ENCODE measurements at places on chromosomes 3 and 15.

DNA sequence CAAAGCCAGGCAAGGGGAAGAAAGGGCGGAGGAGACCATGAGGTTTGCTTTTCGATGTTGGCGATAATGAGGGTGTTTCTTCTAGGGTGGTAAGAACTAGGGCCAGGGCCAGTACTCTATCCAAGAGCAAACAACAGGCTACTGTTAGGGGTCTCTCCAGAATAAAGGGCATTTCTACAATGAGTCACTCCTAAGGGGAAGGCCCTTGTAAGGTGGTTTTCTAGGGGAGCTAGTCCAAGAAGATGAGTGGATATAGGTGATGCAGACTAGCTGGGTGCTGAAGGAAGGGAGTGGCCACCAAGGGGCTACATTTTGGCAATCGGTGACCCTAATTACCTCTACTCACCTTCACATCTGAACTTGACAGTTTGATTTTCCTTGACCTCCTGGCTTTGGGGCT, 148.5 kb upstream of the HACD2 start:
- no peak for DNase-seq

DNA sequence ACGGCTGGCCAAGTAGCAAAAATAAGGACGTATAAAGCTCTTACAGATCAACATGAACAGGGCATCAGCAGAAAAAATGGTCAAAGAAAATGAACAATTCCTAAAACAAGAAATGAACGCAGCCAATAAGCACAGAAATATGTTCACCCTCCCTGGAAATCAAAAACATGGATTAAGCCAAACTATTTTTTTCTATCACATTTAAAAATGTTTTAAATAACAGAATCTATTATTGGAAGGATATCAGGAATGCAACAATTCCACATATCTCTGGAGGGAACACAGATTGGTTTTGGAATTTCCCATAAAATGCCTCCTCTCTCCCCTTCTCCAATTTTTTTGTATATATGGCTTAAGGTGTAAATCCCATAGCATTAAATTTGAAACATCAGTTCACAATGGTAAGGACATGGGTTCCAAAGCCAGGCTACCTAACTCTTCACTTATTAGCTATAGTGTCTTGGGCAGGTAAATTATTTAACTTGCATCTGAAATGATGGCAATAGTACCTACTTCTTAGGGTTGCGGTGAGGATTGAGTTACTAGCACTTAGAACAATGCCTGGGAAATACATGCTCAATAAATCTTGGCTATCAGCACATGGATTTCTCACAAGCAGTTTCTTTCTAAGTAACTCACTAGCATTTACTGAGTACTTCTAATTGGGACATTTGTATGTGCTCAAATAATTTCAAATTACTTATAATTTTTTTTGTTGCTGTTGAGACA, 10.1 kb downstream of the UACA start:
- DNase-seq, result no peak

- peak; percentile 69 for DNase-seq
These were observed 16.6 kb upstream of the LRRK1 start for GRCh38 chr15:100902436-100903167.

GRCh38 chr3:171099911-171100310, 73.4 kb upstream of the SLC2A2 start:
- DNase-seq, result no peak

DNA sequence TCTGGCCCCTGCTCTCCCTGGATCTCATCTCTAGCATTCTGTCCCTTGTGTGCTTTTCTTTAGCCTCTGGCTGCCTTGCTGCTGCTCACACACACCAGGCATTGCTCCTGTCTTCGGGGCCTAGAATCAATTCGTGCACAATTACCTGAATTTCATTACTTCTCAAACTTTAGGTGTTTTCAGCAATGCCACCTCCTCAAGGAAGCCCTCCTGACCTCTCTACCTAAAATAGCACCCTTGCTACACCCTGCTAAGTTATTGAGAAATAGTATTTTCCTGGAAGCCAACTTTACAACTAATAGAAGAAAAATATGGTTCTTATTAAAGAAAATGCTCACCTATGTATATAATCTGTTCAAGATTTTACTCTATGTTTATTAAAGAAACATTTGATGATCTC, 40.4 kb downstream of the CP start:
- no peak for DNase-seq

GRCh38 chr3:39548282-39548681, 80.8 kb downstream of the MOBP start:
- DNase-seq, result peak; percentile 73

- DNase-seq, result no peak
These were observed 29.8 kb upstream of the CHL1 start for GRCh38 chr3:166799-167198.

DNA sequence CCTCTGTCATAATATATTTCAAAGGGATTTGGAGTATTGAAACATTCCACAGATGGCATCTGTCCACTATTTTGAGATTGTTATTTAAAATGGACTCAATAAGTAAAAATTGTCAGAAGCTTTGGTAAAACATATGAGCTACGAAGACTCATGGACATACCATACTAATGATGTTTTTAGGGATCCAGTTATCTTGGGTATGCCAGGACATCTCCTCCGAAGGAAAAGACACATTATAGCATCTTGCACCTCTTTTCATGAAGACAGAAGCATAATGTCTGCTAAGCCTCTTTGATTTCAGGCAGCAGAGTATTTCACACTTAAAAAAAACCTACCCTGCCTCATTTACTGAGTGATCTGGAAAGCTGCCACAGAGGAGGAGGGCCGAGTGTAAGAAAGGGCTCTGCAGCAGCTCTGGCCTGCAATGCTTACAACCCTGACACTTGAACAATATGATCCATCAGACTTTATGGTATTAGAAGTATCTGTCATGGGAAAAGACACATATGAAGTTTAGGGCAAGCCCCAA, 284.8 kb downstream of the TUSC7 start:
- DNase-seq, result no peak

DNA sequence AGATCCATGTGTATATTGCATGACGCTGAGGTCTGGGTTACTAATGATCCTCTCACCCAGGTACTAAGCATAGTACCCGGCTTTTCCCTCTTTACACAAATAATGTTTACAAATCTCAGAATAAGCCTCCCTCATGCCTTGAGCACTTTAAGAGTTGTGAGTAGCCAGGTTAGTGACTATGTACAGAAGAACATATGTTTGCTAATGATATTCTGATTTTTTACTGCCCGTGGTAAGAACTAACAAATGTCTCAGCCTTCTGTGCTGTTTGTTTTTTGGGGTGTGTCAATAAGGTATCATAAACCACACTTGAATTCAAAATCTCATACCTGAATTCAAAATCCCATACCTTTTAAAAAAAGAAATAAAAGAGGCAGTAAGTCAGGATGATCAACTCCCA, 59.5 kb downstream of the ABCC5 start:
- no peak for DNase-seq

GRCh38 chr3:142057331-142057725, 92.0 kb downstream of the TFDP2 start:
- DNase-seq, result no peak

DNA sequence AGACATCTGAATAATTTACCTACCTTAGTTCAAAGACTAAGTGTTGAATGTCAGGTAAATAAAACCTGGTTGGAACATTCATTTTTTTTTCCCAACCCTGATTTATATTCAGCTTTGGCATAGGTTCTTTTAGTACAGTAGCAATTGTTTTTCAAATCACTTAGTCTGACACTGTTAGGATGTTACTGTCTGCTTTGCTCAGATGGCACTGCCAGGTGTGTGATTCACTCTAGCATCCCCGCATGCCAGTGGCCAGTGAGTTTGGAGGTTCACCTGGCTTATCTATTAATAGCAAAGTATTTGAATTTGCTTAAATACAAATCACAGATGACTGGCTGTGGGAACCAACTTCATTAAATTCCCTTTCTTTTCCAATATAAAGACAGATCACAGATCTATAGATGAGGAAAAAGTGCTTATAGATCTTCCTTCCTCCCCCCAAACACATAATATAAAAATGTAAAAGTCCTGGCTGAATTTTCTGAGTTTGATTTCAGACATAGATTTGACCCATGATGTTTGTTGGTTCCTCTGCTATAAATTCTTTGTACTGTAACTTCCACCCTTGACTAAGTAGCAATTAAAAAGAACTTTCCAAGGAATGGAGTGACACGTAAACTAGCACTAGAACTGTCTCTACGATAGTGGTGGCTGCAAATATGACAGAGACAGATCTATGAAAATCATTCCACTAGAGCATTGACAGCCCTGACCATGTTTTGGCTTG, 3.9 kb downstream of the THBS1 start:
- DNase-seq, result no peak

DNA sequence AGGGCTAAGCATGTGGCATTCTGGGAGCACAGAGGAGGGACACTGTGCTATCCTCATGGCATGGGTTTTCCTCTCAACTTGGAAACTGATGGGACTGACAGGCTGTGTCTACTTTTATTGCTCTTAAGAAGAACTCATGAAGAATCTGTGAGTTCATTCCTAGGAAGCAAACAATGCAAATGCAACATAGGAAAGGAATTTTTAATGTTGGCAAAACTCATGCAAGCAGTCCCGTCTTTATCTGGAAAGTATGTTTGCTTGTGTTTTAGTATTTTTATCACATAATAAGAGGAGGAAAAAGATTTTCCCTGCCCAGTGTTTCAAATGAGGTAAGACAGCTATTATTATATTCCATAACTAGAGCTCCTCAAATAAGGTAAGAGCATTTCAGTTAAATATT, 89.7 kb downstream of the TRIM42 start:
- DNase-seq, result no peak

DNA sequence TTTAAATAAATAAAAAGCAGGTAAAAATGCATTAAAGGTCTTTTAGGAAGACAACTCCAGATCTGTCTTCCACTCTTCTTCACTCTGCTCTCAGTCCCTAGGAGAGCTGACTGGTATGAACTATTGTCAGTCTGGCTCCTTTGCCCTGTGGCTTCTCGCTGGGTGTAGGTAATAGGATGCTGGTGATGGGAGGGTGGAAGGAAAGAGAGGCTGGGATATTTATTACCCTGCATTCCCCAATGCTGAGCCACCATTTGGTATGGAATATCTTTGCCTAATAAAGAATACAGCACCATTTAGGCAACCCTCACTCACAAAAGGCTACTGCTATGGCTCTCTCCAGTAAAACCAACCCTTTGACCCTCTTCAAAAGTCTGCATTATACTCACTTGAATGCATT, 326.9 kb downstream of the CNTN3 start:
- DNase-seq, result no peak

DNA sequence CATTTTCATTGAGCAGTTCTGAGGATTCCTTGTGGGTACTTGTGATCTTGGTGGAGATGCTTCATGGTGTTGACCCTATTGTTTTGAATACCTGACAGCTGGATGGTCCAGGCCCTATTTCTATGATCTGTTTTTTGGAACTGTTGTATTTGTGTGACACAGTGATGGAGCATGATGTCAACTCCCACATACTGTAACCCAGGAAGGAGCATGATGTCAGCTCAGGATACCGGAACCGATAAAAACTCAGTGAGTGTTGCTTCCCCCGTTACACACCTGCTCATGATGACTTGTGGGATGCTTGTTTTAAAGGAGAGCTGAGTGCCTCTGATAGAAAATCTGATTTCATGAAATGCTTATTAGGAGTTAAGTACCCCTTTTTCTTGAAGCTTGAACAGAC, 45.1 kb downstream of the ZBTB38 start:
- DNase-seq, result no peak

GRCh38 chr3:150177673-150178381, 207.1 kb upstream of the PFN2 start:
- peak; percentile 46 for DNase-seq

DNA sequence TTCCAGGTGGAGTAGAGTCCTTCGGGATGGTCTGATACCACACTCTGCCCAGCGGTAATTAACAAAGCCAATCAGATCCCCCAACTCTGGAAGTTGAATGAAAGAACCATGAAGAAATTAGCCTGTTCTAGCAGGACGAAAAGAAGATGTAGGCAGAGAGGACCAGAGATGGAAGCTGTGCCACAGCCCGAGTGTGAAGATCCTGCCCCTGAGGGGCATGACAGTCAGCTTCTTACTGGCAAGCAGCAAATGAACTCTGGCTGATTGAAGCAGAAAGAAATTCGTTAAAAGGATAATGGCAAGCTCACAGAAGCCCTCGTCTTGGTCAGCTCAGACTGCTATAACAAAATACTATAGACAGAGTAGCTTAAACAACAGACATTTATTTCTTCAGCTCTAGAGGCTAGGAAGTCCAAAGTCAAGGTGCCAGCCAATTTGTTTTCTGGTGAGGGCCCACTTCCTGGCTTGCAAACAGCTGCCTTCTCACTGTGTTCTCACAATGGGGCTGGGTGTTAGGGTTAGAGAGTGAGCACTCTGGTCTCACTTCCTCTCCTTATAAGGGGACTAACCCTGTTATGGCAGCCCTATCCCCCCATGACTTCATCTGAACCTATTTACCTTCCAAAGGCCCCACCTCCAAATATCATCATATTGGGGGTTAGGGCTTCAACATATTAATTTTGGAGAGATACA, 307.1 kb downstream of the VPS13C start:
- no peak for DNase-seq

DNA sequence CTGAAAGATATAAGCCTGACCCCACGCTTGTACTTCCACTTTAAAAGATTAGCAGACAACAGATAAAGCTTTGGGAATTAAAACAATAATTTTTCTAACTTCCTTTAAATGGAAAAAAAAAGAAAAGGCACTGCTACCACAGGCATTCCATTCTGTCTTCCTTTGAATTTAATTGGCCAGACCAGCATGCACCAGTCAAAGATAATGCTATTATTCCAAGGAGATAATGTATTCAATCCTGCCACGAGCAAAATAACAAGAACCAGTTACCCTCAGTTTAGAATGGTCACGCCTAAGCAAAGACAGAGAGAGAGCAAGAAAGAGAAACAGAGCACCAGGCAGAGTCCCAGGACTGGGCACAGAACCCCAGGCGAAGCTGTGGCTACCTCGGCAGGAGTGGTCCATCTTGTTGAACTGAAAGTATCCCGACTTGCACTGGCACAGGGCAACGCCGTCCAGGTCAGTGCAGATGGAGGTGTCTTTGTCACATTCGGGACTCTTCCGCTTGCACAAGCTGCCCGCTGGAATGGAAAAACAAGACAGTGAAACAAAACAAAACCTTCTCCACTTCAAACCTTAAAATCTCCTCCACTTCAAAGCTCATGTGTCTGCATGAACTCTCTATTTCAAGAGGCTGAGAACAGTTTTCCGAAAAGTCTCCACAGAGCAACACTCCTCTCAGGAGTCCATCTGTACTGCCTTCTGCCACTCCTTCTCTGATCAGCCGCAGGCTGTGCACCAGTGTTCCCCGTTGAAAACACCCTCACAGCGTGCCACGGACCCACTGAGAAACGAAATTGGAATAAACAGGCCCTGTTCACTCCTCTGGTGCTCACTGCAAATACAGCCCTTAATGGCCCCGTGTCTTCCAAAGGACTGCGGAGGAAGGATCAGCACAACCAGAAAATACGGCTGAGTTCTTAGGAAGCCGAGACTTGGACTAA, 58.2 kb downstream of the HEG1 start:
- no peak for DNase-seq

DNA sequence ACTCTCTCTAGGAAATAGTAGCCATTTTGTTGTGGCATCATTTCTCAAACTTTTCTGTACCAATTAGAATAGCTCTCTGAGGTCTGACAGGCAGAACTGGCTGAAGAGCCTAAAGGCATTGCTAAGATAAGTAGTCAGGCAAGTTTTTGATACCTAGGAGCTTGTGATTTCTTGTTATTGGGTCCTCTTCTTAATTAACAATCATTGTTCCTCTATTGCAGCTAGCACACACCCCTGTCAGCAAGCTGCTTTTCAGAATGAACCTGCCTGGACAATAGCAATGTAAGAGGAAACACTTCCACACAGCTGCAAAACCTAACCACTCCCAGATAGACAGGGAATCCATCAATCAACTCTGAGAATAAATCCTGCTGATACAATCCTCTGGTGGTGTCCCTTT, 403.9 kb upstream of the TBL1XR1 start:
- DNase-seq, result no peak

GRCh38 chr3:186511245-186511644, 32.9 kb downstream of the CRYGS start:
- no peak for DNase-seq
